NCI-H2107 (cell line): ENCODE measurements at places on chromosomes 7 and 10.

GRCh38 chr7:30139836-30140384 is 5.1 kb downstream of the MTURN start:
- DNase-seq: no peak

- no peak for DNase-seq
These were observed 1.2 kb upstream of the VGF start for GRCh38 chr7:101166648-101166908.

DNA sequence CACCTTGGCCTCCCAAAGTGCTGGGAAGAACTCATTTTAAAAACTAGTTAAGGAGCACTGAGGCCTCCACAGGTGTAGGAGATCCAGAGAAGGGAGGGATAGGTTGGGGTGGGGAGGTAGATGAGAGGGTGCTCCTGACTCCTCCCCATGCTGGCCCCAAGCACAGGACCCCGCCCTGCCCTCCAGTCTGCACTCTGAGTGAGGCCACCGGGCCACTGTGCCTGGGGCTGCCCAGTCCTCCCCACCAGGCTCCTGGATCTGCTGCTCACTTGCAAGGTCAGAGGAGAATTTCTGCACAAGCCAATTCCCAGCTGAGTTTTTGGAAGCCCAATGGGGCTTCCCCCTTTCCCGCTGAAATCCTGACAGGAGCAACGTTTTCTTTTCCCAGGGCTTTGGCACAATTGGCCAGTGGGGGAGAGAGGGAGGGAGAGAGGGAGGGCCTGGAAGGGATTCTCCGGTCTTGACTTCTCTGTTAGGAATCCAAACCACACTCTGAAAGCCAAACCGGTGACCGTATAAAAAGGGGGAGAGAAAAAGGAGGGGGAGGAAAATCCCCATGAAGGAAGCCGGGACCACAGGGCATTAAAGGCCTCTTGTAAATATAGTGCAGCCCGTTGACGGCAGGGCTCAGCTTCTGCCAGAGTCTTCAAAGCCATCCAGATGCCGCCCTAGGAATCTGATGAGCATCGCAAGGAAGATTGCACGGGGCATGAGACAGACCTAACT is 116.2 kb downstream of the SH3PXD2A start:
- DNase-seq: no peak

DNA sequence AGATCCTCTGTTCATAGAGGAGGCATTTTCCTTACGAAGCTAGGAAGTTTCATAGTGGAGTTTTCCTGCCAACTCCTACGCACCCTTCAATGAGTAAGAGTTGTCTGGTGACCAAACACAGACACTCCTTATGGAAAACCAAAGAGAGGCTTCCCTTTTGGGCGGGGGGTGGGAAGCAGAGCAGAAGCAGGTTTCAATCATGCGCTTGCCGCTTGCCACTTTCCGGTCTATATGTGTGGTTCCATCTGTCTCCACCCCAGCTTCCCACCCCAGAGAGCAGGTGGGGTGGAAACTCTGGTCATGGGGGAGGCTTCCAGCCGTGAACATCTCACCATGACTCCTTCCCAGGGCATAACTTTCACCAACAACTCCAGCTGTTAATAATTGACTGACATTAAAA is 68.8 kb upstream of the GRB10 start:
- DNase-seq: no peak

DNA sequence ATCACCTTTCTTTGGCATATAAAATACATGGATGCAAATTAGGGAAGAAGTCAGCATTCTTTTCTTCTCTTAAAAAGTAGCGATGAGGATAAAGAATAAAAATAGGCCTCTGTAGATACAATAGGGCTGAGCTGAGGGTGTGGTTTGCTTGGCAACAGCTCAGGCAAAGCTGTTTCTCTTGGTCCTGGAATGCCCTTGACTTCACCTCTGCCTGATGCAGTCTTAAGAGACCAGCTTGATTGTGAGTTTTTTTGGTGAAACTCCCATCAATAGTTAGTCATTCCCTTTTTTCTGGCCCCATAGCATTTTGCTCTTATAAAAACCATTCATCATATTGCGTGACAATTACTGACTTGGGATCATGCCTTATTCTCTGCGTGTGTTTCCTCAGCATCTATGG is 42.1 kb upstream of the MKLN1 start:
- no peak for DNase-seq

DNA sequence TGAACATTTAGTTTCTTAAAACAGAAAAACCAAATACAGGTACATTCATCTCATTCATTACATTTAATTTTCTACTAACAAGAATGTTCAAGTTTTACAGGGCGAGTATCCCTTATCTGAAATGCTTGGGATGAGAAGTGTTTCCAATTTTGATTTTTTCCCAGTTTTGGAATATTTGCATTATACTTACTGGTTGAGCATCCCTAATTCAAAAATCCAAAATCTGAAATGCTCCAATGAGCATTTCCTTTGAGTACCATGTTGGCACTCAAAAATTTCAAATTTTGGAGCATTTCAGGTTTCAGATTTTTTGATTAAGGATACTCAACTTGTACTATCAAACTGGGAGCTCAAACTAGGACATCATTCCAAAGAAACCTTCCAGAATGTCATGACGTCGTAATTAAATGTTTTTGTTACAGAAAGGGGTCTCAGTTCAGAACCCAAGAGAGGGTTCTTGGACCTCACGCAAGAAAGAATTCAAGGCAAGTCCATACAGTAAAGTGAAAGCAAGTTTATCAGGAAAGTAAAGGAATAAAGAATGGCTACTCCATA is 90.8 kb upstream of the PIK3CG start:
- no peak for DNase-seq

DNA sequence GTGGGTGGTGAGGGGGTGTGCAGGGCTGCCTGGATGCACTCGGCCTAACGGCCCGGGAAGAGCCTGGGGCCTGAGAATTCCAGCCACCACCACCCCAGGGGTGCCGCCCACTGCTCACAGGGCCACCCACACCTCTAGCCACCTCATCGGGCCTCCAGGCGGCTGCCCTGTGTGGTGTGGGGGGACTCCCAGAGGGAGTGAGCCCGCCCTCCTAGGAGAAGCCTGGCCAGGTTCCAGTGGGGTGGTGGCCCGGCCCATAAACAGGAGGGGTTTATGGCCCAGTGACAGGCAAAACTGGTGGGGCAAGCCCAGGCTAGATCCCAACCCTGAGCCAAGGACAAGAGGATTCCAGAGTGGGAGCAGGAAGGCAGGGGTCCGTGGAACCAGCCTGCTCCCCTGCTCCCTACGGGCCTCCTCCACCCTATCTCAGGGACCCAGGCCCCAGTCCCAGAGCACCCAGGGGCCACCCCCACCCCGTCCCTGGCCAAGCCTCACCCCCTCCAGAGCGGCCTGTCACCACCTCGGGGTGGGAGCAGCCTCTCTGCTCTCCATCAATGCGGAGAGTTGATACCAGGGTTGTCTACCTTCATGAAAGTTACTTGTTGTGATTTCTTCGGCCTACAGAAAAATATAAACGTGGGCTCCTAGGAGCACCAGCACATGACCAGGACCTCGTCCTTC is 20.2 kb upstream of the PDGFA start:
- no peak for DNase-seq

DNA sequence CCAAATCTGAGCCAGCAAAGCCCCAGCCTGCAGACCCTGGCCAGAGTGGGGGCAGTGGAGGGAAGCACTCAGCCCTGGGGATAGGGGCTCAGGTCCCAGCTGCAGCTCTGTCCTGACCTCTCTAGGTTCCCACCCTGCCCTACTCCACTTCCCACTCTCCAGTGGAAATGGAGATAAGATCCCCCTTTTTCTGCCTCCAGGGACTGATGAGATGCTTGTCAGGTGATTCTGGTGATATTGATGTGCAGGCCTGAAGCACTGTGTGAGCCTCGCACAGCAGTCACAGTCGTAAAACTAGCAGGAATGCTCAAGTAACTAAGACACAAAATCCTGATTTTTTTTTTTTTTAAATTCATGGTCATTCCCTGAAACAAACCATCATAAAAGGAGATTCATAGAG is 55.0 kb upstream of the BTBD16 start:
- DNase-seq: no peak

DNA sequence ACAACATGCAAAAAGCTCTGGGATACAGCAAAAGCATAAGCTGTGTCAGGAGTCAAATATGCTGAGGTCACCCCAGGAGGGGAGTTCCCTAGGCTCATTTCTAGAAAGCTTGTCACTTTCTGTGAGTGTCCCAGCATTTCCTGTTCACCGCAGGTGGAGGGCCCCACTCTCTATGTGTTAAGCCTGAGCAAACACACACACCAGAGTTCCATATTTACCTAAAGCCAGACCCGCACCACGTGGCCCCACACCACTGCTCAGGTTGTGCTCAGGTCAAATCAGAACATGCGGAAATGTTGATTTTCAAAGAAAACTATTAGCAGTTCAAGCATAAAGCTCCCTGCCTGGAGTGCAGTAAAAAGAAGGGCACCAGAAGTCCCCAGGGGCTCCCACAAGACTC is 259.6 kb upstream of the PPP2R2D start:
- no peak for DNase-seq
